OCI-LY7 (cell line): ENCODE measurements at places on chromosomes 6 and 20.

DNA sequence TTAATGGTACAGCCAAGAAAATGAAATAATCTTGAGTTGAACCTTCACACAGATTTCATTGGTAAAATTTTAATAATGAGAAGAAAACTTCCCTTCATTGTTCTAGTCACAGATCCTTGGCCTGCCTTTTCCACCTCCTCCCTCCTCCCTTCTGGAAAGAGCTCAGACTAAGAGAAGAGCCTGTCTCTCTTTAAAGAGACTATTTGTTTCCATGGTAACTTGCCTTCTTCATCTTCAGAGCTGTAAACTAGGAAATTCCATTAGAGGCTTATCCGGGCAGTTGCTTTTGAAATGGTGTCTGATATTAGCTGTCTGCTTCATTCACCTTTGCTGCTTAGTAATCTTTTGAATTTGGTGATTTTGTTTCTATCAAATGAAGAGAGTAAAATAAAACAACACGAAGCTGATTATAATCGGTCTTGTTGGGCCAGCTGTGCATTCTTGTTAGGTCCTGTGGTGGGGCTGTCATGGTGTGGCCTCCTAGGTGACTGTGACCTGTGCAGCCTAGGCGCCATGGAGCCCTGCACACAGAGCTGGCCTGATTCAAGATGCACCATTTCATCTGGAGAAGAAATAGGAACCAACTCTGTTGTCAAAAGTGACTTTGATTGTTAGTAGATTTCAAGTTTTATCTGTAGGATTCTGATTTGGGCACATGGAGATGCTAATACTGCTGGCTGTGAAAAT lies 96.7 kb downstream of the MAP3K7 start:
- DNase-seq, result no peak

DNA sequence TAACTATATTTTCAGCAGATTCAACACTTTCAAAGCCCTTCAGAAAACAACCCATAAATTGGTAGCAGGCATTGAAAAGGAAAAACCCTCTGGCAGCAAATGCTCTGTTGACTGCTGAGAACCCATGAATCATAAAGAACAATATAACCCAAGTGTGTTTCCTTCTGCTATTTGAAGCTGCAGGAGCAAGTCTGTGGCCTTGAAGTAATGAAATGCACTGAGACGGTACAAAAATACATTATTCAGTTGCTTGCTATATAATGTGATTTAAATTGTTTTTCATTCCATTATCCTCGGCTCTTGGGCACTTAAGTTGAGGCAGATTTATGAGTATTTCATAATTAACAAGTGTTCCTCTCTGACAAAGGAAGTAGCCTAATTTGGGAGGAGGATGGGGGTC lies 40.6 kb upstream of the SAMD5 start:
- DNase-seq, result no peak

DNA sequence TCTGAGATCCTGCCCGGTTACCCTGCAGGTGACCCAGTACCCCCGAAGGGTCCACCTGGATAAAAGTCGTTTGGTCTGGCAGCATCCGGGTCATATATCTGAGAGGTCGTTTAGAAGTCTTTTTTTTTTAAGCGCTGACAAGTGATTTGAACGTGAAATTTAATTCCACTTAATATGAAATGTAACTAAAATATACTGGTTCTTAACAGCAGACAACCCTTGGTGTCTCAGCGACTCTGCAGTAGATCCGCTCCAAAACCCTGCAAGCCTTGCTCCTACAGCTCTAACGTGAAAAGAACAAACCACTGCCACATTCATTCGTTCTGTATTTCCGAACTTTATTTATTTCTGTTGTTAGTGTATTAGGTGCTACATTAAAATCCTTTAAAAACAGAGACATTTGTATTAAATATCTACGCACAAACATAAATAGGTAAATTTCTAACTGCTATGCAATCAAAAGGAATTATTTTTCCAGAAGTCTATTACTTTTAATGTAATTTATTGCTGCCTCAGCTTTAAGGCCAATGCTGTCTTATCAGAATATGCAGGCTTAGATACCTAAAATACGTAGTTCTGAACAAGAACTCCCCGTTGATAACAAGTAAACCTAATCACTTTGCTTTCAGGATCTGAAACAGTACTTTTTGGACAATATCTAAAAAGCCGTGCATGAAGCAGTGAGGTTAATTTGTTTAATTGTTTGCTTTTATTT lies 33.5 kb upstream of the TCF21 start:
- DNase-seq, result no peak

DNA sequence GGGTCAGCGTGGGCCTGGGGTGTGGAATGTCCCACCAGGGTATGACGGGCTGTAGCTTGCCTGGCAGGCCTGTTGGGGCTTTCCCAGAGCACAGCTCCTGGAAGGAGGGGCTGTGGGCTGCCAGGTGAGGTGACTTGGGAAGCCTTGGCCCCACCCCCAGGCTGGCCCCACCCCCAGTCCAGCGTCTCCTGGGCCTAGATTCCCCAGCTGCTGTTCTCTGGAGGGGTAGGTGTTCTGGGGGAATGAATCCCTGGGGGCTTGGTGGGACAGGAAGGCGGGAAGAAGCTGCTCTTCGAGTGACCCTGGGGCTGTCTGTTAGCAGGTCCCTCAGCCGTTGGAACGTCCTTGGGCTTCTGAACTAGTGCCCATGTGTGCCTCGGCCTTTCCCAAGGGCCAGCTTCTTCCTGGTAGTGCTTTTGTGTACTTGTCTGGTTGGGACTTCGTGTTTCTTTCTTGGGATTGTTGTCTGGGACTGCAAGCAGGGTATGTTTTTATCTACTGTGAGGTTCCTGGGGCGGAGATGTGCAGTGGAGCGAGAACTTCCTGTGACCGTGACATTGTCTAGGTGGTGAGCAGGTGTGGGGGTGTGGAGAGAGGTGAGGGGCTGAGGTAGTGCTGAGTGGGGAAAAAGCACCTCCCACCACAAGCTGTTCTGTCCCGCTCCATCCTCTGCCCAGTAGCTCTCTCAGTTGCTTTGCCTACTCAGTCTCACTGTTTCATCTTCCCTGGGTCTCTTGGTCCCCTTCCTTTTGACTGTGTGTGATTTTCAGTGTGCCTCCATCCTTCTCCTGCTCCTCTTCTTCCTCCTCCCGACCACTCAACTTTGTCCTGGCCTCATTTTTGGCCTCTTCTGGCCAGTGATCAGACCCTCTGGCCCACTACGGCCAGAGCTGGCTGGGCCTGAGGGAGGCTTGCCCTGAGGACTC lies 1.3 kb upstream of the DDR1 start:
- DNase-seq, result peak; percentile 82

DNA sequence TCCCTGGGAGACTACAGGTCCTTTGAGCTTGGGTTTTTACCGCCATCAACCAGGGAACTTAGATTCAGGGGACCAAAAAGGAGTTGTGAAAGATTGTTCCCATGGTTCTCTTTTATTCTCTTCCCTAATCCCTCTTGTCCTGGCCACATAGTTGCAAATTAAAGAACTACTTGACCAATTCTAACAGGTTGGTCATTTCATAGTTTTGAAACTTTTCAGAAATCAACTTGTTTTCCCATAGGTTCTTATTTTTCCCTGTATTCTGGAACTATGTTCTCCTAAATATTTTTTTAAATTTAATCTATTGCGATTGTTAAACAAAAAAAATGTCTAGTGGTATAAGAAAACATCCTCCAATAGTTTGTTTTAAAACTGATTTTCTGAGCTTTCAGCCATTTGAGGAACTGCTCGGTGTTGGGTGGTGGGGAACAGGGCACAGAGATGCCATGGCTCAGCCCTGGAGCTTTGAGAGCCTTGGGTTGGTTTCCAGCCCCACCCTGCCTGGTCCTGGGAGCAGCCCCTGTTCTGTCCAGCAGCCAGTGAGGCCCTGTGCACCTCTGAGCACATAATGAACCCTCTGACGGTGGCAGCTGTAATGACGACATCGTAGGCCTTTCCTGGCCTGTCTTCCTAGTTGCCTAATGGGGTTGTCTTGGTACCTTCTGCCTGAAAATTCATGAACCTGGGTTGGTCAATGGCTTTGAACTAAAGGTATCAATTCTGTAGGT lies 53.5 kb downstream of the TBC1D7 start:
- DNase-seq, result no peak

GRCh38 chr6:161152907-161153662 lies 120.8 kb downstream of the AGPAT4 start:
- DNase-seq, result peak; percentile 7

- DNase-seq, result no peak
Observed at GRCh38 chr6:6634735-6635075, 46.2 kb downstream of the LY86 start.
